ENCODE measurements at places on chromosomes 1 and 21.

DNA sequence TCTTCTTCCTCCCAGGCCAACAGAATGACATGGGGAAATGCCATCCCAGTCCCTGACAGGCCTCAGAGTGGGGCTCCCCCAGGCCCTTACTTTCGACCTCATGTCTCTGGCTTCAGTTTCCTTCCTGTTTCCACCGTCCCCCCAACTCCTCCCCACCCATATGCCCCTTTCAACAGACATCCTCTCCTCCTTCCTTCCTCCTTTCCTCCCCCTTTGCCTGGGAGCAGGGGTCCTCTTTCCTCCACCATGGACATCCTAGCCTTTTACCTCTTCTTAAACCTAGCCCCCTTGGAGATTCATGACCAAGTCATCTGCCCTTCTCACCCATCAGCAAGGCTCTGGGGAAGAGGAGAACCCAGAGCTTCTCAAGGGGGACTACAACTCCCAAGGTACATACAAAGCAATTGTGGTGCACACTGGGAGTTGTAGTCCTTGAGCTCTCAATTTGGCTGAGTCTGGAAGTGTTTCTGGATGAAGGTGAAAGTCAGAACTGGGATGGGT, 4.0 kb downstream of the ZBTB7B start:
- DNase-seq, result peak; percentile 66

GRCh38 chr1:184630679-184631060, 124.0 kb downstream of the EDEM3 start:
- no peak for DNase-seq

- no peak for DNase-seq
Measured at GRCh38 chr1:184664661-184665060, 90.0 kb downstream of the EDEM3 start.

GRCh38 chr1:40820251-40820797, 36.7 kb downstream of the KCNQ4 start:
- DNase-seq, result no peak

GRCh38 chr1:121458291-121459048, 273.7 kb downstream of the SRGAP2C start:
- DNase-seq, result no peak

DNA sequence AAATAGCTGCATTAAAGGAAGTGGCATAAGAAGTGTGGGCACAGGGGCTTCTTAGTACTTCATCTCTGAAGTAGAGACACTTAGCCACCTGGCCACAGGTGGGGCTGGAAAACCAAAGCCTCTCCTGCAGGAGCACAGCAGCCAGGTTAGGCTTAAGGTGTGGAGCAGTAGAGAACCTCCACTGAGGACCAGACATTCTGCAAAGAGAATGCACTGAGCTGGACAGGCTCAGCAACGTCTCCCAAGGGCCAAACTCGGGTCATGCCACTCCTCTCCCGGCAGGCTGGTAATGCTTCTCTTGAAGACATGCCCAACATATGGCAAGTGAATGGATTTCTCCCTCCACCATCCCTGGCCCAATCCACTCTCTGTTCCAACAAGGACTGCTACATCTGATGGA, 33.0 kb upstream of the LRRC38 start:
- DNase-seq, result no peak

DNA sequence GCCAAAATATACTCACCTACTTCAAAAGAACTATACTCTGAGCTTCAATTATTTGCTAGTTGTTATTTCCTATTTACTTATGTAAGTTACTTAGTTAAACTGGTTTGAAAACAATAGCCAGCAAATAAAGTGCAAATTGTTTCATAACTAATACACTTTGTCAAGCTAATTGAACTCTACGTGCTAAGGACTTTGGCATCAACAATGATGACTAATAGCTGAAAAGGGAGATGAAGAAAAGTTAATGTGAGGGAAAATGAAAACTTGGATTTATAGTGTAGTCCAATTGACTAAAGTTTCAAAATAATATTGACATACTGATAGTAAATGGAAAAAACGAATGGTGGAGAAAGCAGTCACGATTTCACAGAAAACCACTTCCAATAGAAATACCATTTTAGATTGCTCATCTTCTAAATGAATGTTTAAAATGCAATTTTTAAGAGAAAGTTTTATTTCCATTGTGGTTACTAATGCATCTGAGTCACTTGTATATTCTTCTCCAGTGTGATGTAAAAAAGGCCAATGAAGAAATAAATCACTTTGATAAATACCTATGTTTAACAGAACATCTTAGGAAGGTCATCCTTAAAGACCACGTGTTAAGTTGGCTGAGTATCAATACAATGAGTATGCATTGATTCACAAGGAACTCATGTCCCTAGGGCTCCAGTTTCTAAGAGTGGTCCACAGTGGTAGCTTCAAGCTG, 455.2 kb downstream of the LTN1 start:
- DNase-seq, result no peak

GRCh38 chr21:38386967-38387366, 111.3 kb downstream of the ERG start:
- DNase-seq, result no peak

DNA sequence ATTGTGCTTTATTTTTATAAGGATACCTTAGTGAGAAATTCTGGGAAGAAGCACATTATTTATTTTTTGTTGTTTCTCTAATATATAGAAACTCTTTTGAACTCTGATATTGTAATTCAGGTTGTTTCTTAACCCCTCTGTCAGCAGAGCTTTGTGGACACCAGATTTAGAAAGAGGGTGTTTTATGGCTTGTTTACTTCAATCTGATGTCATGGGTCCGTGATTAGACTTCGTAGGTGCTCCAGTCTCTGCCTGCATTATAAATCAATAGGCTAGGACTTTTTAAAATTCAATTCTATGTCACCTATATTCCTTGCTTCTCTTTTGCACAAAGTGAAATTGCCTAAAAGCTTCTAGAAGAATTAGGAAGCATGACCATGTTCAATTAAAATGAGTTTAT, 47.3 kb upstream of the CCDC190 start:
- no peak for DNase-seq

DNA sequence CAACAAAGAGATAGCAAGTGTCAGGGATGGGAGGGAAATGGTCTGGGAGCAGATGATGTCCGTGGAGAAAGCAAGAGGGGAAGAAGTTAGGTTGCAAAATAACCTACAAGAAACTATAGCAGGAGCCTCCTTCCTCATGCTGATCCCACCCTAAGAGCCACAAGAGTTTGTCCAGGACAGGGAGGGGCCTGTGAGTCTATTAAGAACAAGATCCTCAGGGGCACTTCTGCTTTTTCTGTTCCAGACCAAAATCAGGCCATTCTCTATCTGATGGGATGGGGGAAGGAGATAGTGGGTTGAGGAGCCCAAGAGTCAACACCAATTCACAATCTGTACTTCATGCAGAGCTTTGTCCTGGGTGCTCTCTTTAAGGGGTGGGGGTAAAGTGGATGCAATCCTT, 7.7 kb upstream of the ATP1A4 start:
- DNase-seq, result no peak

DNA sequence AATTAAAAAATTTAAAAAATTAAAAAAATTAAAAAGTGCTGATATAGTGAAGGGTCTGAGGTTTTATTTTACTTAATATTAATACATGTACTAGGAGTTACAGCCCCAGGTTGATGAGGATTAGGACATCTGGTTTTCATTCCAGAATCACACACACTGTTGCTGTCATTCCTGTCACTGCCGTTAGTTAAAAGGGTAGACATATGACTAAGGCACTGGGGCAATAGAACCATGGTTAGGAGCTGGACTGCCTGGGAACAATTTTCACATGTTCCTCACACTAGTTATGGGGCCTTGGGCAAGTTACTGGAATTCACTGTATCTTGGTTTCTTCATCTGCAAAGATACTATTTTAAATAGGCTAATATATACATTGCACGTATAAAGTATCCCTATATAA, 191.8 kb upstream of the DPYD start:
- DNase-seq, result no peak

DNA sequence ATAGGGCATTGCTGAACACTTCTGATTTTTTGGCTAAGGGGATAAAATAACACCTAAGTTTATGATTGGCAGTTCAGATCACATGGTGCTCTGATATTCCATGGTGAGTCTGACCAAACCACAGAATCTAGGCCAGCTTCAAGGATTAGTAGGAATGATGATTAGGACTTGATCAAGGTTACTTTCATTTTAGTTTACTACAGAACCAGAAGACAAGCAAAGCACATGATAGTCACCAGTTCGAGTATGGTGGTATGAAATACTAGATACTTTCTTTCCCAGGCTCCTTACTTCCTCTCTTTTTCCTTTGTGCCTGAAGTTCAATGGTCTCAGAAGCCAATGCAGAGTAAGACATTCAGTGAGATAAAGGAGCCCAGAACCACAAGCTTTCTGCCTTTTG, 26.6 kb downstream of the S100A10 start:
- no peak for DNase-seq

- DNase-seq, result no peak
Measured at GRCh38 chr1:65425006-65425405, 4.5 kb downstream of the LEPR start.

GRCh38 chr1:90007979-90008404, 13.1 kb downstream of the ZNF326 start:
- no peak for DNase-seq

GRCh38 chr1:218983848-218984247, 189.8 kb upstream of the LYPLAL1 start:
- no peak for DNase-seq

DNA sequence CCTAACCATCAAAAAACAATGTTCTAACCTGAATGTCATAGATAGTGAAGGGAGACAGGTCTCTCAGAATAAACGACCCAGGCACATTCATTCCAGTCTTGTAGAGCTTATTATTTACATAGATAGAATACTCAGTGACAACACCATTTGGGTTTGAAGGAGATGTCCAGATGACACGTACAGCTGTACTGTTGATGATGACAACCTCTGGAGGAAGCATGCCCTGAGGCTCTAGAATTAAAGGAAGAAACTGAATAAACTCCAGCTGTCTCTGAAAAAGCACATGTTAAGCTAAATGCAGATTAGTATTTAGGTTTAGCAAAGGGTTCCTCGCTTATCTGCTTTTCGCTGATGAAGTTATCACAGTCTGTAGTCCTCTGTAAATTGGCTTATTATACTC, 277.2 kb downstream of the KCTD3 start:
- no peak for DNase-seq

GRCh38 chr1:160853754-160854153, 8.9 kb downstream of the CD244 start:
- DNase-seq, result no peak

- DNase-seq, result no peak
Measured at GRCh38 chr1:154091706-154092105, 63.2 kb downstream of the NUP210L start.

DNA sequence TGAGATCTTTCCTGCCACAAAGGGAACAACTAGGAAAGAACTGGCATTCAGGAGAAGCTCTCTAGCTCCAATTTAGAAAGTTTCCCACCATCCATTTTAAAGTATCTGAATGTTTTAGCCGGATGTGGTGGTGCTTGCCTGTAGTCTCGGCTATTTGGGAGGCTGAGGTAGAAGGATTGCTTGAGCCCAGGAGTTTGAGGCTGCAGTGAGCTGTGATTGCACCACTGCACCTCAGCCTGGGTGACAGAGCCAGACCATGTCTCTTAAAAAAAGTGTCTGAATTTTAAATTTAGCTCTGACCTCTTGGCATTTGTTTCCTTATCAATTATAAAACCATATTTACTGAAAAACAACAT, 67.2 kb downstream of the RPAP2 start:
- DNase-seq, result peak; percentile 15

GRCh38 chr1:93448983-93449804, 1.3 kb downstream of the FNBP1L start:
- DNase-seq, result no peak

- DNase-seq, result no peak
Measured at GRCh38 chr1:112618114-112618720, 724 bp downstream of the ST7L start.

DNA sequence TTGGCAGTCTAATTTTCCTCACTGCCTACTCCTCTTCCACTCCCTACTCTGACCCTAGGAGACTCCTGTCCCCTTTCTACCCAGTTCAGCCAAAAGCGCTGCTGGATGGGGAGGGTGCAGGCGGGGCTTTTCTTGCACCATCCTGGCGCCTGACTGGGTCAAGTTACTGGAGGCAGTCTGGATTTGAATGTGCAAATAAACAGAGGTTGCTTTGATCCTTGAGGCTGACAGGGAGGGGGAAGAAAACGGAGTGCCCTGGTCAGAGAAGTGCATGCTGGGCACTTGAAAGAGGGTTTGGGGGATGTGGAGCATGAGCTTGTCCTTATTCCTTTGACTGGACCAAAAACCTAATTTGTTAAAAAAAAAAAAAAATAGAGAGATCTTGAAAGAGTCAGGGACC, 76.8 kb upstream of the SOX13 start:
- no peak for DNase-seq

DNA sequence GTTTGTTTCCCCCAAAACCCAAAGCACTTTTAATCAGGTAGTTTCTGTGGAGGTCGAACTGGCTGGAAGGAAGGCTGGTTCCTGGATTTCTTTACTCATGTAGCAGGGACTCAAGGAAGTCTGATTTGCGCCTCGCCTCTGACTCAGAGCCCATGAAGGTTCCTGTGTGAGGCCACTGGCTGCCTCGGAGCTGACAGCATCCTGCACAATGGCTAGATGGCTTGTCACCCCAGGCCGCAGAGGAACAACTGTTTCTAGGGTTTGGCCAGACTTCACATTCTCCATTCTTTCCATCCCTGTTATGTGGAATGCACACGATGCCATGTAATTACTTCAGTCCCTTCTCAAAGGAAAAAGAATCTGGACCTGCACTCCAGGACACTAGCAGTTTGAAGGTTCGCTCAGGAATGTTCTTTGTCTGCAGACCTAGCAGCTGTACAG, 39.1 kb upstream of the PRSS38 start:
- no peak for DNase-seq

- DNase-seq, result peak; percentile 81
Measured at GRCh38 chr1:26787381-26787705, 407 bp upstream of the PIGV start.

DNA sequence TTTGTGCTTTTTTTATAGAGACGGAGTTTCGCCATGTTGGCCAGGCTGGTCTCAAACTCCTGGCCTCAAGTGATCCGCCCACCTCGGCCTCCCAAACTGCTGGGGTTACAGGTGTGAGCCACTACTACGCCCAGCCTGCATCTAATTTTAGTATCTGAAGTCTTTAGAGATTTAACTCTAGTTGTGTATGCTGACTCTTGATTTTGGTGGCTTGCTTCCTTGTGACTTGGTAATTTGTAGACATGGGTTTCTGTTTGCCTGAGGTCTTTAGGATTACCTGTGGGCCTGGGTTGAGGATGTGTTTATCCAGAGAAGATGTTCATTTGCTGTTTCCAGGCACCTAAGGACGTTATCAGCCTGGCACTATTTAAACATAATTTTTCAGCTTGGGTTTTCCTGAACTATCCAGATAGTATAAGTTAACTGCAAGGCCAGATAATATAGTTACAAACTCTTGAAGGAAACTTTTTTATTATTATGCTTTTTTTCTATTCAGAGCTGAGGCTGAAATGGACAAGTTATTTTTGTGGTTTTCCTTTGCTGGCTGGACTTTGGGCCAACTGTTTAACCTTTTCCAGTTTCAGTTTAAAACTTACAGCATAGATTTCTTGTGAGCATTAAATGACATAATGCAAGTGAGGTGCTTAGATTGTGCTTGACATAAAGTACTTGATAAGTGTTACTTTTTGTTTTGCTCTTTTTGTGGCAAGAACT, 7.5 kb upstream of the VASH2 start:
- DNase-seq, result no peak

Data from stimulated activated naive CD8-positive, alpha-beta T cell treated with anti-CD3 and anti-CD28 coated beads, Interleukin-15, Interleukin-2, amounts not matched to agents 100 U/mL and 50 U/mL, for 24 hours (primary cell).